ENCODE measurements at places on chromosomes 3 and 15.

GRCh38 chr15:77636209-77636608 lies 3.5 kb upstream of the LINGO1 start:
- DNase-seq = no peak

DNA sequence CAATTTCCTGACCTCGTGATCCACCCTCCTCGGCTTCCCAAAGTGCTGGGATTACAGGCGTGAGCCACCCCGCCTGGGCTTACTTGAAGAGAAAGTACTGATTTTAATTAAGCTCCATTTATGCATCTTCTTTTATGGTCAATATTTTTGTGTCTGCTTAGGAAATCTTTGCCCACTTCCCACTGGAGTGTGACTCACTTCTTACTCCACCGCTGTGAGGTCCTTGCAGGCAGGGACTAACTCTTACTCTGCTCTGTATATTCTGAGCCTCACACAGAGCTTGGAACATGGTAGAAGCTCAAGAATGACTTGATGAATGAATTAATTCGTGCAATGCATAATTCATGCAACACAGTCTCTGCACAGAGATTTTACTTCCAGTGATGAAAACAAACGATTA lies 2.9 kb upstream of the TM4SF19 start:
- no peak for DNase-seq

GRCh38 chr15:67807141-67807540 lies 18.2 kb upstream of the SKOR1 start:
- no peak for DNase-seq

GRCh38 chr15:42456971-42457370 lies 34.0 kb downstream of the ZNF106 start:
- DNase-seq = no peak

DNA sequence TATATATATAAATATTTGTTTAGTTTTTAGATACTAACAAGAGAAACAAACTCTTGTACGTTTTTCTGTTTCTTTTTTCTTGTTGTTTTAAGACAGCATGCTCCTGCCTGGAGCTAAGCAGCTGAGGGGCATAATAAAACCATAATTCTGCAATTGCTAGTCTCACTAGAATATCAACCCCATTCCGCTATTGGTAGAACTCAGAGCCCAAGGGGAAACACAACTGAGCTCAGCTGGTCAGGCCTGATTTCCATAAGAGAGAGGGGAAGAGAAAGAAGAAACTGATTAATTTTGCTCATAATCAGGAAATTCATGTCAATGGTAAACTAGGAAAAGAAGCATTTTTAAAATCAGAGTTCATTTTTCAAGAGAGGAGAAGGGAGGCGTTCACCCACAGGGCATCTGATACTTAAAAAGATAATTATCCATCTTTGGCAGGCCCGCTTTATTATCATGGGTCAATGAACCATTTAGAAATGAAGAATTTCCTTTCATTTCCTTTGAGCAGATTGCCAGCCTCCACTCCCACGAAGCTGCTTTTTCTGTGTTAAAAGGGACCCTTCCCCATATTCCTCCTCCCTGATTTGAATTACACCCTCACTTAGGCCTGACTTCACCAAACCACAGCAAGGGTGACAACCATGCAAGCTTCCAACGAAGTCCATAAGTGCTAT lies 965.3 kb upstream of the CFAP20DC start:
- no peak for DNase-seq

DNA sequence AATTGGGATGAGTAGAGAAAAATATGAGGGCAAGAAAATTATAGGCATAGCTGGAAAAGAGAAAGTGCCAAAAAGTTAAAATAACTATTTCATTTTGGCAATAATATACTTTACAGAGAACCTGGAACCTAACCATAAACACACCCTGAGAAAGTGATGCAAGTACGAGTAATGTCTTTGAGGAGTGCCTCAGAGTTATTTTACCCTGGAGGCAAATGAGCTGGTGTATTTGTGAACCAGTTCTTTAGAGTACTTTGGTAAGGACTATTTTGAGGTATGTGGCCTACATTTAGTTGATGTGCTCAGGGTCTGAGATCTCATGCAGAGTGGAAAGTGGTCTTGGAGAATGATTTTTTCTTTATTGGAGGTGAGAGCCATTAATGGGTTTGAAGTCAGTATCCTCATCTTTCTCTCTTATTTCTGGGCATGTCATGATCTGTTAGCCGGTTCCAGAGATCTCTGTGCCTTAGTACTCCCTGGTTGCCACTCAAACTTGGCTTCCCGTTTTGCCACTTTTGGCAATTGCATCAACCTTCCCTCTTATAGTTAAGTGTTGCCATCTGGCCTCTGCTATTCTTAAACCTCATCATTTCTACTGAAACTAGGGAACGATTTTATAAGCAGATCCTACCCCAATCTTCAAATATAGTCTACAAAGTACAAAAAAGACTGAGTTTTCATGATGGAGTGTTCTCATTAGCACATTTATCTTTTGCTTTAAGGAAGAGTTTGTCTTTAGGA lies 145.7 kb downstream of the EPHA6 start:
- DNase-seq = no peak

- peak; percentile 2 for DNase-seq
These were observed 613.4 kb downstream of the ZPLD1 start for GRCh38 chr3:103048068-103048722.

DNA sequence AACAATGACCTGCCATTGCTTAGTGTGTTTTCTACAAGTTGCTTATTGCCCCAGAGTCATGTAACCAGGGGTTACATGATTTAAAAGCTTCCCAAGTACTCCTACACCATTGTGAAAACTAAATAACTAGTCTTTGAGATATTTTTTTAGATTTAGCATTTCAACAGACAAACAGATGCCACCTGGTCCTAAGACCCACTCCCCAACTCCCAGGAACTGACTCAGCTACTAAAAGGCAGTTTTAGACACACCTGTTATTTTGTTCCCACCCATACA lies 28.1 kb upstream of the KBTBD12 start:
- no peak for DNase-seq

- no peak for DNase-seq
These were observed 192.7 kb downstream of the ZIC4 start for GRCh38 chr3:147213633-147214032.

GRCh38 chr3:44013967-44014366 lies 227.7 kb upstream of the TOPAZ1 start:
- DNase-seq = no peak

GRCh38 chr3:154188846-154189245 lies 67.7 kb downstream of the ARHGEF26 start:
- DNase-seq = no peak

GRCh38 chr3:43597961-43598360 lies 23.9 kb downstream of the ANO10 start:
- no peak for DNase-seq

DNA sequence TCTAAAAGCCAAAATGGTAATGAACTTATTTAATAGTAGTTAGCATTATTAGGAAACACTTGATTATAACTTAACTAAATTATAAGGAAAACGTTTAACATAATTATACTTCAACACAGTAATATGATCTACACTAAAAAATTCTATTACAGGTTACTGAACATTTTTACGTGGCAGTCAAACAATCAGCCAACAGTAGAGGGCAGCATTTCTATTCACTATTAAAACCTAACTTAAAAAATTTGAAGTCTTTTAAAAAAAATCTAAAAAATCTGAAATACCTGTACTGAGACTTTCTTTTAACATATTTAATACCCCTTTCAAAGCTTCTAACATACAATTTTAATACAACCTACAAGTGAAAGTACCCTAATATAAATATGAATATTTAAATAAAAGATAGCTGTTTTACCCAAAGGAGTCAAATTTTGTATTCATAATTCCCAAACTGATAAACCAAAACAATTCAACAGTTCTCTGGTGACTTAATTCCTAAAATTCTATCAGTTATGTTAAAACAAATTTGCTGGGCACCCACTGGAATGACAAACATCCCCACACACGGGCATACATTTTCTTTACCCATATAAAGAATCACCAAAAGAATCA lies 41.5 kb downstream of the DLG1 start:
- peak; percentile 52 for DNase-seq

DNA sequence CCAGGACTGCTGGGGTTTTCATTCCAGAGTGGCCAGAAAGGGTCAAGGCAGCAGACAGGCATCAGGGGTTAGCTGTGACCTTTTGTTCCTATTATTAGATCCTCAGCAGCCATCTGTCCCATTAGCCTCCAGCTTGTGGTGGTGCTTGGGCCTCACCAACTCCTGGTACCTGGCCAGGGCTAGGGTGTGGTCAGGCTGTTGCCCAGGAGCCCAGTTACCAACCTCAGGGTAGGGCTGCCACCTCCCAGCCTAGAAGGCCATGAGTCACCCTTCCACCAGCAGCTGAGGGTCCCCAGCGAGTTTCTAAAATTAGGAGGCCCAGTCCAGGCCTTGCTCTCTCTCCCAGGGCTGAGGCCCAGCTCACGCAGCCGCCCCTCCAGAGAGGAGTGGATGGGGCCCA lies 12.2 kb downstream of the TMEM43 start:
- DNase-seq = no peak

GRCh38 chr15:57943754-57944420 lies 121.6 kb downstream of the ALDH1A2 start:
- no peak for DNase-seq

- peak; percentile 68 for DNase-seq
These were observed 86.9 kb upstream of the RASGRP1 start for GRCh38 chr15:38651328-38652038.

GRCh38 chr3:12471241-12471640 lies 13.0 kb upstream of the TSEN2 start:
- peak; percentile 94 for DNase-seq

GRCh38 chr3:174937478-174937877 lies 78.3 kb downstream of the NAALADL2 start:
- DNase-seq = no peak

DNA sequence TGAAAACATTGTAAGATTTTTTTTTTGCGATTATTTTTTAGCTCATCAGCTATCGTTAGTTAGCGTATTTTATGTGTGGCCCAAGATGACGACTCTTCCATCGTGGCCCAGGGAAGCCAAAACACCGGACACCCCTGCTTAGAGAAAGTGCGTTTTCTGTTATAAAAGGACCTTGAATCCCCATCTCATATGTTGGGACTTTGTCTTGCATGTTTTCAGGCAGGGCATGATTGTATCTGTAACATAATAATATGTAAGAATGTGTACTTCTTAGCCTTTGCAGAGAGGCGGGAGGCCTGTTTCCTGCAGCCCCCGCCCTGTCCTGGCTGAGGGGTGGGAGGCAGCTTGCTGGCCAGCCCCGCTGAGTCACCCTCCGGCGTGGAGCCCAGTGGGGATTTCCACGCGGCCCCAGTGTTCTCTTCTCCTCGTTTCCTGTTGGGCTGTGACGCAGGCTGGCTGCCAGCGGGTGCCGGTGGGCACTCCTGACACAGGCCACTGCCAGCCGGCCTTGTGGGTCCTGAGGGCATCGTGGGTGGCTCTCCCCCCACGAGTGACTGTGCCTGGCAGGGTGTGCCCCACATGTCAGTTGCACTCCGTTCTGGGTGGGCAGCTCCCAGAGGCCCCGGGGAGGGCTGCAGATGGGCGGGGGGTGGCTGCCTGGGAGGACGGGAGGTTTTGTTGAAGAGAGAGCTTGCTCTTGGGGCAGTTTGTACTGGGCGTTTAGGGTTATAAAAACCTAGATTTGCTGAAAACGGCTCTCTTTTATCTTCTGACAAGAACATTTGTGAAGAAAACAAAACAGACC lies 55.6 kb downstream of the SMAD3 start:
- DNase-seq = peak; percentile 79

DNA sequence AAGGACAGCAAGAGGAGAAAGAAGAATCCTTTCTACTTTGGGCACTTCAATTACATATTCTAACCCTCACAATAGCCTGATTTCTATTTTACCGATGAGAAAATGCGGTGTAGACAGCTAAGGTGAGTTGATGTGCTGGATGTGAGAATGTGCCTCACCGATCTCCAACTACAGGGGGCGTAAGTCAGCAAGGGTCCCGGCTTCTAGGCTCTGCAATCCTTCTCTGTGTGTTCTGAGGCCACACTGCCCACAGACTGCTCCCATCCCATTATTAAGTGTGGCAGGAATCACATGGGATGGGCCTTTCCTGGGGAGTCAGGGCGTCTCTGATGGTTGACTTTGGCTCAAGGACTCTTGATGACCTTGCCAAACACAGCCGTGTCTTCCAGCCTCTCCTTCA lies 23.6 kb upstream of the RPL35A start:
- DNase-seq = no peak

- no peak for DNase-seq
These were observed 33.9 kb downstream of the FEM1B start for GRCh38 chr15:68311464-68311835.

DNA sequence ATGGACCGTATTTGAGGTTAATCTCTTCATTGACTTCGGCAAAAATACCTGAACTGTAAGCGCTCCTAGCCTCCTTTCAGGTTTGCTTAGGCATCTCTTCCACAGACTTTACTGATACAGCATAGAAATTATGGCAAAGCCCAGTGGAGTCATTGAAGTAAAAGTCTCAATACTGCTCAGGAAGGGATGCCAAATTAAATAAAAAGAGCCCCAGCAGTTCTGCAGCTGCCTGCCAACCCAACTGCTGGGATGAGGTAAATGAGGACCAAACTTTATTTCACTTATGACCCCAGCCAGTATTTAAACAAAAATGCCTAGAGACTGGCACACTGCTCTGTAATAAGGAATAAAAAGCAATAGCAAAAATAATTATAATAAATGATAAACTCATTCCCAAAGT lies 65.4 kb downstream of the IQCH start:
- no peak for DNase-seq

- DNase-seq = no peak
These were observed 70.4 kb downstream of the TRANK1 start for GRCh38 chr3:36874424-36874823.

DNA sequence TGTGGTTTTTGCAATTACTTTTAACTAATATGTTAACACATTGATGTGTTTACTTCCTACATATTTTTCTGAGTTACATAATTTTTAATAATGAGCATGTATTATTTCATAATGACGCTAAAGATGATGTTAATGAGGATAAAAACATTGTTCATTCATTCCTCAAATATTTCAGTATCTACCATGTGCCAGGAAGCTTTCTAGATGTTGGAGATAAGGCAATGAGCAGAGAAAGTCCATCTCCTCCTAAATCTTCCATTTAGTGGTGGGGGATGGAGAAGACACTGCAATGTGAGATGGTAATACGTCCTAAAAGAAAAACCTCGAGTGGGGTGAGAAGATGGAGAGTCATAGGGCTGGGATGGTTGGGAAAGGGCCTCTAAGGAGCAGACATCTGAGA lies 132.7 kb downstream of the MYLK start:
- no peak for DNase-seq
